ENCODE measurements at places on chromosomes 3 and 15.
A peak's percentile ranks its signal among the peaks of the same experiment; 100 is the strongest.

DNA sequence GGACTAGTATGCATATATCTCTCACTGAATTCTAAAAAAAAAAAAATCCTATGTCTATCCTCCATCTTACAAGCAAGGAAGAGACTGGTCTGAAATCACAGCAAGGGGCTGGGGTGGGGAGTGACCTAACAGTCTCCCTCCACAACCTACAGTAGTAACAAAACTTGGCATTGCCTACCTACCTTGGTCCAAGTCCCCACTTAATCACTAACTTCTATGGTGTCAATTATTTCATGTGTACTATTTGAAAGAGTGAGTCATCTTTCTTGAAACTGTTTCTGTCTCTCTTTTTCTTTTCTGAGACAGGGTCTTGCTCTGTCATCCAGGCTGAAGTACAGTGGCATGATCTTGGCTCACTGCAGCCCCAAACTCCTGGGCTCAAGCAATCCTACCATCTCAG, 36.8 kb downstream of the CHAC1 start:
- DNase-seq = no peak

DNA sequence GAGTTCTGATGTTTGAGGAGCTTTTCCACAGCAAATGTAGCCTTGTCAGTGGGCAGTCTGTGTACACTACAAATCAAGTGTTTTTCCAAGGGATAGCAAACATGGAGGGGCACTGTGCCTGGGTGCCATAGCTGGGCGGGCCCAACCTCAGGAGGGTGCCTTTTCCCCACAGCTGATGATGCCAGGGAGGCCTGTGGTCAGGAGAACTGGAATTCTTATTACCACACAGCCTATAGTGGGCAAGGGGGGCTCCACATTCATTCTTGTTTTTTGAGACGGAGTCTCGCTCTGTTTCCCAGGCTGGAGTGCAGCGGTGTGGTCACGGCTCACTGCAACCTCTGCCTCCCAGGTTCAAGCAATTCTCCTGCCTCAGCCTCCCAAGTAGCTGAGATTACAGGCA, 41.8 kb downstream of the SYNM start:
- no peak for DNase-seq

DNA sequence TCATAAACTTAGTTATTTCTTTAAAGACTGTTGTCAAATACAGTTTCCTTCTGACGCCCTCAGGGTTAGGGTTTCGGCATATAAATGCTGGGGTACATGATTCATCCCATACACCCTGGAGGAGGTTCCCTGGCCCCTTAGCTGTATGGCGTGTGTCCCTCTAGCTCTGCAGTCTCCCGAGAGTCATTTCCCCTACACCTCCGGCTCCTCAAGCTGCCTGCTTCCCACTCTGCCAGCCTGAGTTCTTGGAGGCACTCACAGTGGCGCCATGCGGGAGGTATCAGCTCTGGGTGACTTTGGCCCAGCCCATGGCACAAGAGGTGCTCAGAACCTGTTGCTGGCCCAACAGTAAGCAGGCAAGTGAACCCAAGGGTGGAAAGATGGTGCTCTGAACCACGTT, 70.2 kb upstream of the TRPM1 start:
- DNase-seq = no peak

DNA sequence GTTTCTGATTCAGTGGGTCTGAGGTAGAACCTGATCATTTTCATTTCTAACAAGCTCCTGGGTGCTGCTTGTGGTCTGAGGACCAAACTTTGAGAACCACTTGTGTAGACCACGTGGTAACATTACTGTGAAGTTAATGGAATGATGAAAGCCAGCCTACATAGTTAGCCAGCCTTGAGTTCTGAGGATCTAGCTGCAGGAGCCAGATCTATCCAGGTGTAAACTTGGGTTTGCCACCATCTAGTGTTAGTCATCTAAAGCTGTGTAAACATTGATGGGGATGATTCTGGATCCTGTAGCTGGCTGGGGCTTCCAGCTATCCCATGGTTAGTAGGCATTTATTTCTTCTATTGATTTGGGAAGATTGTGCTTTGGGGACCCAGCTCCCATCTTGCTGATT, 170.0 kb downstream of the TMEM108 start:
- no peak for DNase-seq

DNA sequence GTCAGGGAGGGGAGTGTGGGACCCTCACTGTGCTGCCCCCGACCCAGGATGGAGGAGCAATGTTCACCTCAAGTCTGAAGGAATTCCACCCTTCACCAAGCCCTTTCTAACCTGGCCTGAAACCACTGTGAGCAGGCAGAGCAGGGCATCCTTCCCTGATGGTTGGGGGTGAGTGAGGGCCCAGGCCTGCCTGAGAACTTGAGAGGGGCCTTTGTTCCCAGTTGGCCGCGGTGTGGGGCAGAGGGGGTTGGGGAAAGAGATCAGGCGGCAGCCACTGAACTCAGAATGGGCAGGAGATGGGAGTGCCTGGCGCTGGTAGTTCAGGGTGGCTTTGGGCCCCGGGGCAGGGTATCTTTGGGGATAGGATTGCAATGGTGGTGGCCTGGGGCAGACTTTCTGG, 103.5 kb upstream of the RPL32 start:
- peak; percentile 88 for DNase-seq

GRCh38 chr15:94877833-94878232, 646.5 kb downstream of the MCTP2 start:
- no peak for DNase-seq

GRCh38 chr3:99323940-99324339, 314.5 kb upstream of the COL8A1 start:
- DNase-seq = no peak

GRCh38 chr15:91752081-91752785, 101.3 kb upstream of the SLCO3A1 start:
- peak; percentile 9 for DNase-seq

- DNase-seq = no peak
These were observed 761.3 kb downstream of the AGBL1 start for GRCh38 chr15:86840996-86841395.

DNA sequence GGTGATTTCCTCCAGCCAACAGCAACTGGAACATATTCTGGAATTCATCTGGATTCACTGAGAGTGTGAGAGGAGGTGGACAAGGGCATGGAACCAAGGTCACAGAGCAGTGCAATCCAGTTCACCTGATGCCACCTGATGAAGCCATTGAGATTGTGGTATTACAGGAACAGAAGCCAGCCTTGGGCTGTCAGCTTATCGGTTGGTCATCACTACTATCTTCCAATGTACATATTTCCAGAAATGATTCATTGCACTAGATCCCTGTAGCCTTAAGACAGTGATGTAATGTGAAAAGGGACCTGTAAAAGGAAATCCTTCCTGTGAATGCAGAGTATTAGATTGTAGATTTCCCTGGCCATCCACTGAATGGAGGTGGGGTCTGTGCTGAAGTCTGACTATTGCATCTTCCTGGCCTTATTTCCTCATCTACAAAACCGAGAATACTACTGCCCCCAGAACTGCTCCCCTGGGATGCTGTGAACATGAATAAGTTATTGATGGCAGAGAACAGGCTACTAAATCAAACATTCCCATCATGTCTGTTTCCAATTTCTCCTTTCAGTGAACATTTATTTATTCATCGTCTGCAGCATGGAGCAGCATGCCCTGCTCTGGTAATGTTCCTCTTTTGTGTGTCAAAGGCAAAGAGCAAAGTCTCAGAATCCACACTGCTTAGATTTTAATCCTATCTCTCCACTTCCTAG, 47.4 kb upstream of the TPM1 start:
- DNase-seq = no peak

DNA sequence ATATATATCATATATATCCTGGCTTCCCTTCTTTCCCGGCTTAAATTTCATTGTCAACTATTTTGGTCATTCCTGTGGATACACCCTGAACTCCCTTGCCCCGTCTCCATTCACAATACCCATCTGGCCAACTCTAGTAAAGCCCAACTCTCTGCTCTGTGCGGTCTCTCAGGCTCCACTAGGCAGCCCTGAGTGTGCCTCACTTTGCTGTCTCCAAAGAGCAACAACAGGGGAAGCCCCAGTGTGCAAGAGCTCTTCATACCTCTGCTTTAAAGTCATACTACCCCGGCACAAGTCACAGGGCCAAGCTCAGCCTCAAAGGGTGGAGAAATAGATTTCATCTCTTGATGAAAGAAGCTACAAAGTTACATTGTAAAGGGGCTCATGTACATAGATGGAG, 18.9 kb upstream of the FEM1B start:
- DNase-seq = no peak

GRCh38 chr3:140204271-140204984, 269.4 kb downstream of the CLSTN2 start:
- no peak for DNase-seq

- no peak for DNase-seq
These were observed 141.0 kb upstream of the BNIP2 start for GRCh38 chr15:59830098-59830497.

DNA sequence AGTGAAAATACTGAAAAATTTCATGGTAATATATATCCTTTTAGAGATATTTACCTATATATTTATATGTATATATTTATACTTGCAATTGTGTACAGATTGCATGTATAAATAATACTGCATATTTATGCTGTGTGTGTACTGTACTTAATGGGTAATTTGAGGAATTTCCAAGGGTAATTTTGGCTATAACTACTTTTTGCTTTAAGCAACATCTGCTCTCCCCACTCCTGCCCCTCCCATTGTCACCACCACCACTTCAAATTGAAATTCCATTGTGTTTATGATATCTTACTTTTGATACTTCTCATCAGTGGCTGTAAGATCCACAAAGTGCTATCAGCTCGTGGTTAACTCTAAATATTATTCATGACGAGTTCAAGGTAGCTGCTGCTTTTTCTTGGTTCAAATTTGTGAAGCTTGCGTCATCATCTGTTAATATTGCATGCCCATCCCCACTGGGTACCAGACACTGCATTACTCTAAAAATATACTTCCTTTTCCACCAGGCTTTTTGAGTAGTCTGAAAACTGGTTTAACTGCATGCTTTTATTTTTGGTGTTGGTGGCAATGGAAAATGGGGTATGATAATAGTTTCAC, 91.7 kb upstream of the MITF start:
- no peak for DNase-seq

GRCh38 chr3:112689385-112689784, 48.4 kb upstream of the CCDC80 start:
- DNase-seq = no peak

DNA sequence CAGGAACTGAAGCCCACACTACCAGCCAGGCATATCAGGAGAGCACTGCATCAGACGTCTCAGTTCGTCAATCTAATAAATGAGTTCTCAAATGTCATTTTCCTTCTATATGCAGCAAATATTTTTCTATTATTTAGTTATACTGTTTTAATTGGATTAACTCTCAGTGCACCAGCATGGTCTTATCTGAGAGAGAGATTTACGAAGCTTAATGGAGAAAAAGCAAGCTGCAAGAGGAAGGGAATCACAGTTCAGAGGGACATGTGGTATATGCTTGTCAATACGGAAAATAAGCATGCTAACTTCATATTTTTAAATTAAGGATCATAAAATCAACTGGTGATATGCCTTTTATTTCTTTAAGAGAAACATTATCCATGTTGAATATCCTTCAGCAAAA, 213.1 kb upstream of the NECTIN3 start:
- DNase-seq = no peak

GRCh38 chr3:100629421-100630127, 20.2 kb downstream of the ADGRG7 start:
- DNase-seq = no peak

GRCh38 chr3:63050548-63051177, 175.4 kb upstream of the CADPS start:
- no peak for DNase-seq

GRCh38 chr15:22955544-22956119, 24.5 kb downstream of the CYFIP1 start:
- no peak for DNase-seq

DNA sequence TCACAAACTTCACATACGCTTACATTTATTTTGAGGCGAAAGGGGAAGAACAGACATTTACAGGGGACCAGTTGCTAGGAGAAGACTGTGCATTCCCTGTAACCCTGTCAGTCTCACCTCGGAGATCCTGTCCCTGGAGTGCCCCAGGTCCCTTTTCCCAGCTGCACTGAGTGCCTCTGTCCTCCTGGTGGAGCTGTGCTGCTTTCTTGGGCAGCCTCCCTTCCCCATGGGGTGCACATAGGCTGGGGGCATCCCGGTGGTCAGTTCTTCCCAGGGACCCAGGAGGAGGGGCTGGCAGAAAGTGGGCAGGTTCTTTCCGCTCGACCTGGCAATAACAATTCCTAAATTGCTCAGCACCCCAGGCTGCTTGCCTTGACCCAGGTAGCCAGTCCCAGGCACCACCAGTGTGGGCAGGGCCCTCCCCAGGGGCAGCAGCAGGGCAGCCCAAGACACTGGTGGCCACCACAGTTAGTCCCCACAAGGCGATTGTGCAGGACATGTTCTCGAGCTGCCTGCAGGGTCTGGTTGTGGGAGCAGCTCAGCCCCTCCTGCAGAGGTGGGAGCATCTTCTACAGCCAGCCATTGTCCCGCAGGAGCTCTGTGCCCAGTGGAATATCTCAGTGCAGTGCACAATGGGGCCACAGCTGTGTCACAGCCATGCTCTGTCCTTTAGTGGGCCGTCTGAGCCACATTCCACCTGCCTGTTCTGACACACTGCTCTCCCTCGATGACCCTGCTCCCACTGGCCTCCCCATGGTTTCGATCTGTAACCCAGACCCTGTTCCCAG, 36.3 kb downstream of the APBA2 start:
- no peak for DNase-seq

GRCh38 chr3:55571216-55571813, 84.2 kb upstream of the WNT5A start:
- DNase-seq = no peak

- no peak for DNase-seq
These were observed 29.2 kb downstream of the AP3B2 start for GRCh38 chr15:82680200-82681102.

DNA sequence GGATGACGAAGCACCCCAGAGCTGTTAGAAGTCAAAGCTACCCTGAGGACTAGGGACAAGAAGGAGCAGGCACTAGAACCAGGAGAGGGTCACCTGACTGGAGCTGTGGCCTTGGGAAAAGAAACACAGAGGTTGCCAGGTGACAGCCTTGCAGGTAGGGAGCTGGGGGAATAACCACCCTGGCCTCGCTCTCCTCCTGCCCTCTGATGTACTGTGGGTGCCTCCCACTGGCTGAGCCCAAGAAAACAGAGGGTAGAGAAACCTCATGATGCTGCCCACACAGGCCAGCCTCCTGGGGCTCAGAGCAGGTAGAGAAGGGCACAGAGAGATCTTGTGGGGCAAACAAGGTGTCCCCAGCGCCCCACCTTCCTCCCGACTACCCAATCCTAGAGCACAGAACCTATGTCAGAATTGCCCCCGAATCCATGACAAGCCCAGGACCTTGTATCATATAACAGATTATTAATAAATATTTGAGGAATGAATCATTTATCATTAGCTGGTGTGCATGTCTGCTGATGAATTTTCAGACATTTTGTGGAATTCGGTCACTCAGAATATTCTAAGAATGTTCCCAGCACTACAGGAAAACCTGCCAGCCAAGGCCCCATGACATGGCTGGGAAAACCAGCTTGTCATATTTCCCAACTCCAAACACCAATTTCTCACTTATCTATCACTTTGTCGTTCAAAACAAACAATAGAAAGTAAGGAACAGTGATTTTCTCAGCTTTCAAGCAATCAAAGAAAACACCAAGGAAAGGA, 59.8 kb upstream of the MEX3B start:
- DNase-seq = no peak
